Stimulated activated CD4-positive, alpha-beta T cell treated with anti-CD3 and anti-CD28 coated beads, Interleukin-1b, Interleukin-23, amount 100 ng/mL, for 1 hour (primary cell): ENCODE measurements at places on chromosomes 16 and 17.

DNA sequence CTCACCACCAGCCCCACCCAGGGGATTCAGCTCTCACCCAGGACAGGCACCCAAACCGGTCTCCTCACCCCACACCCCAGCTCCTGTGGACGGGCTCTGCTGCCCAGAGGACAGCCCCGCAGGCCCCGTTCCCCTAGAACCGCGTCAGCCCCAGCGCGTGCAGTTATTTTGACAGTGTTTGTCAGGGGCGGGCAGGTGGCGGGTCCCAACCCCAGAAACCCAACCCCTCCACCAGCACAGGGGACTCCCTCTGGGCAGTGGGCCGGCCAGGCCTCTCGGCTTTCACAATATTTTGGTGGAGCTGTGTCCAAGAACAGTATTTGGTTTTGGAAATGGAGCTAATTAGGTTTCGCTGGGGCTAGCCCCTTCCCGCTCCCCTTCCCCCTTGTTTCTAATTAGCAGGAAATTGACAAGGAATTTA lies 44.8 kb downstream of the BAHCC1 start:
- DNase-seq = no peak

DNA sequence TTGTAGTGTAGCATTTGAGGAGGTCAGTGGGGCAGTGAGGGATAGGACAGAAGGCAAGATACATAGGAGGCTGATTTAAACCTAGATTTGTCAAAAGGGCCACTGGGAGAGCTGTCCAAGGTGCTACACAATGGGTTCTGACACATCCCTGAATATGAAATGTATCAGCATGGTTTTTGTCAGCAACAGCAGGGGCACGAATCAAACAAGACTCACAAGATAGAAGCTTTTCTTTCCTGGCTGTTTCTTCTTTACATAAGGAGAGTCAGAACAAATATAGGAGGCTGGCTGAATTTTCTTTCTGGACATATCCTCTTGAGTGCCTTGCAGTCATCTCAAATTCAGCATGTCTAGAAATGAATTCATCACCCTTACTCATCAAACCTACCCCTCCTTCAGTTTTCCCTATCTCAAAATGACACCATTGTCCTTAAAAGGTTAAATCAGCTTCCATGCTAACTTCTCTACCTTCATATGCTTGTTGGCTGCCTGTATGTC lies 130.5 kb downstream of the NPIPB5 start:
- no peak for DNase-seq

- DNase-seq = no peak
Measured at GRCh38 chr17:67041941-67042899, 2.1 kb upstream of the CACNG1 start.

GRCh38 chr16:74734361-74735161 lies 33.9 kb upstream of the MLKL start:
- no peak for DNase-seq

DNA sequence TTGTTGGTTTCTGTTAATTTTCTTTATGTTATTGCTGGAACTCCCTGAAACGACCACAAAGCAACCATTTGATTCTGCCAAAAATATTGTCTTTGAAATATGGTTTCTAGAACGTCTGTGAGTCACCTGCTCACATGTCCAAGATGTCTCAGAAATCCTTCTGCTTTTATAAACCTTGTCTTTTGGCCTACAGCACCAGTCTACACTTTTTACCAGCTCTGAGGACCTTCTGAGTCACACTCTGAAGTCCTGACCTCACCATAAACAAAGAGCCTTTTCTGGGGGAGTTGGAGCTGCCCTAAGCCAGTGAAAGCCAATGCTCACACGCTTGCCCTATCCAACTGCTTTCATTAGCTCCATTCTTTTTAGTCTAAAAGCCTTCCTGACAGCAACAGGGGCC lies 55.5 kb downstream of the GRIN2A start:
- no peak for DNase-seq

DNA sequence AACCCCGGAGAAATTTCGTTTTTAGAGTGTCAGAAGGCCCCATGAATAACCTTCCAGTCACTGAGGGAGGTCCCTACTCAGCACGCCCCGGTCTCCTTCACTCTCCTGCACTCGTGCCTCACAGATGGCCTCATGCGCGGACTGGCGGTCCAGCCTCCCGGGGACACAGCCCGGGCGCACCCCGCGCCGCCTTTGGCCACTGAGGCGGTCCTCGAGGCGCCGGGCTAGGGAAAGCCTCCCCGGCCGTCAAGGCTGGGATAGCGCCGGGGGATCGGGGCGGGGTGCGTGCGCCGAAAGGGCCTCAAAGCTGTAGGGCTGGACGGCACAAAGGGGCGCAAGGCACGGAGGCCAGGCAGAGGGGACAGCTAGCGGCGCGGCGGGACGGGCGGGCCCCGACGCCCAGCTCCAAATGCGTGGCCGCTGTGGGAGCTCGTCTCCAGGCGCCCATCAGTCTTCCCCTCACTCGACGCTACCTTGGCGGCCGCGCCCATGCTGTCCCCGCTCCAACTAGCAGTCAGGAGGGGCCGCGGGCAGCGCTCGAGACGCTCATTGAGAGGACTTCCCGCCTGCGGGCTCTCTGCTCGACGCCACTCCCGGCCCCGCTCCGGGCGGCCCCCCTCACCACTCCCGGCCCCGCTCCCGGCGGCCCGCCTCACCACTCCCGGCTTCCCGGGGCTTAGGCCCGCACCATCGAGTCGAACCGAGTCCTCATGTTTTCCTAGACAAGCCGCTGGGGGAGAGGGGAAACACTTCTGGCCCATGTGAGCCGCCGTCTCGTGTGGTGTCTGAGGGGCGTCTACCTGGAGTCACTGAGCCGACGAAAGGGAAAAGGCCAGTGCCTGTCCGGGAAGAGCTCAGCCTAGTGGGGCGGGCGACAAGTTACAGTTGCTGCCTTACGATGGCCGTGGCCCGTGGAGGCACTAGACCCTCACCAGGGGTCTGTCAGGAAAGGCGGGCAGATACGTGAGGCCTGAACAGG lies at the start of gene USP6:
Gene USP6, plus strand, starts transcription at position 360 of the 979 bp plus-strand sequence. CDS start 14,336 bp downstream, outside the sequence.
- no peak for DNase-seq

DNA sequence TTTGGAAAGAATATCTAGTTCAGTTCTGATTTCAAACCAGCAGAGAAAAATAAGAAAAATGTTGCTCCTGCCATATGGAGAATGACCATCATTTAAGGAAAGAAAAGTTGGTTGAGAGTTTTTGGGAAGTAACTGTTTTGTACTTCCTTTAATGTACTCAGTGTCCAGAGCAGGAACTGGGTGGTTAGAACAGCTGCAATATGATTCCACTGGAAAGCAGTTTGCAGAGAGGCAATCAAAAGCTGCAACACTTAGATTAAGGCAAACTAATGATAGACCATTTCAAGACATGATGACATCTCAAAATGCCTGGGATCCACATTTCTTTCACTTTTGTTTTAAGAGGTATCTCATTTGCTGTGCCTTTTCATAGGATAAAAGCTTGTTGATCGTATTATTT lies 313.3 kb upstream of the HSBP1 start:
- no peak for DNase-seq

DNA sequence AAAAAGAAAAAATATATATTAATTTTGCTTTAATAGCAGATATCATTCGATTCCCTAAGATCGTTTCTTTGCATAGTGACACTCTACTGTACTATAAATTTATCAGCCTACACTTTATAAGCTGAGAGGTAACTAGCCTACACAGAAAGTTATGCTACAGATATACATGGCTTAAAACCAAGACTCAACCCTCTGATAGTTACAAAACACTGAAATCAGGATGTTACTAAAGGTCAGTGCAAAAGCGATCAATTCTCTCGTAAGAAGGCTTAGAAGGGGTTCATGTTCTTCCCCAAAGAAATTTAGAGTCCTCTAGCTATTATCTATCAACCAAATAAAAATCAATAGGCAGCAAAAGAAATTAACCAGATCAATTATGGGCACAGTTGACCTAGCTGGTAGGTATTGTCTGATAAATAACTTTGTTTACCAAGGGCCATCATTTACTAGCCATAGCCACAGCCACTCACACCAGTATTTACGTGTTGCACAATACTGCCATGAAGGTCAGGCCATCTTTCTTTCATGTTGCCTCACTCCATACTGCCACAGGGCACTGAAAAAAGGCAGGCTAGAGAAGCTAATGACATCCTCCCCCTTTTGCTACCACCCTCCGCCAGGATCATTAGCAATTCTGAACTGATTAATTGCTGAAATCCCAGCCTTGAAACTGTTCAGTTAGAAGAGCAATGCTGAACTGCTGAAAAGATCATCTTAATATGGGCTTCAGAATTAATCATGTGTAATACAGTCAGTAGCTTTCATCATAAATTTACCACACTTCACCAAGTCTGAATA lies 43.7 kb downstream of the RND2 start:
- no peak for DNase-seq

GRCh38 chr17:62856594-62856993 lies 48.5 kb upstream of the MARCHF10 start:
- DNase-seq = no peak

GRCh38 chr16:27972500-27972899 lies 91.0 kb downstream of the GSG1L start:
- no peak for DNase-seq

- DNase-seq = no peak
Measured at GRCh38 chr16:4166821-4167220, 50.6 kb upstream of the ADCY9 start.

DNA sequence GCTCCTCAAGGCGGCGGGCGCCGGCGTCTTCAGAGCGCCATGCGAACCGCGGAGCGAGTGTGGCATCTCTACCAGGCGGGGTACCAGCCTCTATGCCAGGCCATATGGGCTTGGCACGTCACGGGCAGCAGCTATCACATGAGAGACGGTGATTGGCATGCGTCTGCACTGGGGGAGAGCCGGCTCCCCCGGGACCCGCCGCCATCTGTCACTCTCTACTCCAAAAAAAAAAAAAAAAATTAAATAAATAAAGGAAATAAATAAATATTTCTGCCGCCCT lies at the start of gene NEUROD2:
Gene NEUROD2, minus strand, starts transcription at position 70 of the 280 bp plus-strand sequence. CDS start 1,321 bp downstream, outside the sequence.
- no peak for DNase-seq

DNA sequence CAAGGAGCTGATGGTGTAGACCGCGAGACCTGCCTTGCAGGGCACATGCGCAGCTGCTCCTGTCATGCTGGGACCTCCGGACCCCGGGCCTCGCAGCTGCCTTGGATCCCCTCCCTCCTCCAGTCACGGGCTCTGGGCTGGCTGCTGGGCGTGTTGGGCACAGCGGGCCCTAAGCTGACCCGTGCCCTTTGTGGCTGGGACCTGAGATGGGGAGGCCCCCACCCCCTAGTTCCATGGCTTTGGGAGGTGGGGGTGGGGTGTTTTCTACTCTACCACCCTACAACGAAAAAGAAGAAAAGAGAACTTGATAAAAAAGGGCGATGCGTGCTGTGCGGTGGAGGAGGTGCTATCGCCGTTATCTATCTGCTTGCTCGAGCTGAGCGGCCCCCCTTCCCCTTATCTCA lies 14.5 kb downstream of the ZFPM1 start:
- no peak for DNase-seq

- no peak for DNase-seq
Measured at GRCh38 chr16:86499889-86500707, 10.2 kb upstream of the FOXF1 start.

GRCh38 chr16:74431516-74431915 lies 10.2 kb upstream of the CLEC18B start:
- DNase-seq = no peak

GRCh38 chr16:85861095-85861825 lies 37.7 kb upstream of the IRF8 start:
- DNase-seq = no peak

- DNase-seq = peak; percentile 14
Measured at GRCh38 chr16:89363621-89364393, 126.6 kb downstream of the ANKRD11 start.

DNA sequence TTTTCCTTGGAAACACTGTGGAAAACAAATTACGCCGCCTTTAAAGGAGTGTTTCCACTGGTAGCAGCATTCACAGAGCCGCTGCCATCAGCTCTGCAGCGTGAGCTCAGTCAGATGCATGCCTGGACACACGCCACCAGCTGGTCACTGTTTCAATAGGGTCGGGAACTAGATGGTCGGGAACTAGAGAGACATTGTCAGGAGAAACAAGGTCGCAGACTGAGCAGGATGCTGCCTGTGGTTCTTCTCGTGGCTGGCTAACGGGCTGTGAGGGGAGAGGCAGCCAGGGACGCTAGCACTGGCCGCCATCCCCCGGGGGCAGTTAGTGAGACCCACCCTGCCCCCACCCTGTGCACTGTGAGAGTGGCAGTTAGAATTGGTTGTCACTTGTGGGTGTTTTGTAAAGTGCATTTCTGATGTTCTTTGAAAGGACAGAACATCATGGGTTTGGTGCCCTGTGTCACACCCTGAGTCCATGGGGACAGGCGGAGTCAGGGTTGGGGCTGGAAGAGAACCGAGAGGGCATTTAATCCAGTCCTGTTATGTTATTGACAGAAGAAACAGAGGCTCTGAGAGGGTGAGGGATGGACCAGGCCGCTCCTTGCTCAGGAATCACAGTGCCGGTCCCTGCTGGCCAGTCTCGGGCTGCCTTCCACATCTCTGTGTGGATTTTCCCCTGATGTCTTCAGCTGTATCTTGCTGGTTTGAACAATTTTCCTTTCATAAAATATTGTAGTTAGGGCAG lies 86.3 kb downstream of the SPECC1 start:
- DNase-seq = no peak
